ENCODE measurements at places on chromosomes 5 and 9.

- DNase-seq = no peak
These were observed 565.7 kb upstream of the WWC1 start for GRCh38 chr5:167725741-167726140.

- no peak for DNase-seq
These were observed 542.4 kb upstream of the RGMB start for GRCh38 chr5:98231089-98231488.

DNA sequence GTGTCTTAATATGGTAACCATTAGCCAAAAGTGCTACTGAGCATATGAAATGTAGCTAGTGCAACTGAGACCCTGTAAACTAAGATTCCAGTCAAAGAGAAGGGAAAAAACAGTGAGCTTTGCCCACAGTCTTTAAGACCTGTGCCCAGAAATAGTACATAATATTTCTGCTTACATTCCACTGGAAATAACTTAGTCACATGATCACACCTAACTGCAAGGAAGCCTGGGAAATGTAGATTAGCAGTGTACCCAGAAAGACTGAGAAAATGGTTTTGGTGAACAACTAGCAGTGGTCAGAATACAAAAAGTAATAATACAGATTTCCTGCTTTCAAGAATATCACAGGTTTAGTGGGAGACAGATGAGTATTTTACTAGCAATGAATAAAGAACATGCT, 2.5 kb upstream of the CPLANE1 start:
- DNase-seq = no peak

DNA sequence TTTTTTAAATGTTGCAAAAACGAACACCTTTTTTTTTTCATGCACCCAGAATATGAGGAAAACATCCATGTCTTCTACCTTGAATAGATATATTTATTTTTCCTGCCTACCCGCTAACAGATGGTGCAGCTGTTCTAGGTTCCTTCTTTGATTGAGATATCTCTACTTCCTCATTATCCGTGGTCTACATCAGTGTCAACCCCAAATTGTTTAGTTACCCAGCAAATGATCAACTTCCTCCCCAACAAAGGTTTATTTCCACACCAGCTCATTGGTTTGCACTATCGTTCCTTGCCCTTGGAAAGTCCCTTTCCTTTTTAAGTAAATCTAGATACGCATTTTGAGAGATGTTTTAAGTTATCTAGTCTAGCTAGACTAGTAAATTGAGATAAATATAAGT, 166.4 kb downstream of the PRR16 start:
- DNase-seq = no peak

GRCh38 chr5:170039830-170040229, 59.5 kb upstream of the INSYN2B start:
- DNase-seq = no peak

DNA sequence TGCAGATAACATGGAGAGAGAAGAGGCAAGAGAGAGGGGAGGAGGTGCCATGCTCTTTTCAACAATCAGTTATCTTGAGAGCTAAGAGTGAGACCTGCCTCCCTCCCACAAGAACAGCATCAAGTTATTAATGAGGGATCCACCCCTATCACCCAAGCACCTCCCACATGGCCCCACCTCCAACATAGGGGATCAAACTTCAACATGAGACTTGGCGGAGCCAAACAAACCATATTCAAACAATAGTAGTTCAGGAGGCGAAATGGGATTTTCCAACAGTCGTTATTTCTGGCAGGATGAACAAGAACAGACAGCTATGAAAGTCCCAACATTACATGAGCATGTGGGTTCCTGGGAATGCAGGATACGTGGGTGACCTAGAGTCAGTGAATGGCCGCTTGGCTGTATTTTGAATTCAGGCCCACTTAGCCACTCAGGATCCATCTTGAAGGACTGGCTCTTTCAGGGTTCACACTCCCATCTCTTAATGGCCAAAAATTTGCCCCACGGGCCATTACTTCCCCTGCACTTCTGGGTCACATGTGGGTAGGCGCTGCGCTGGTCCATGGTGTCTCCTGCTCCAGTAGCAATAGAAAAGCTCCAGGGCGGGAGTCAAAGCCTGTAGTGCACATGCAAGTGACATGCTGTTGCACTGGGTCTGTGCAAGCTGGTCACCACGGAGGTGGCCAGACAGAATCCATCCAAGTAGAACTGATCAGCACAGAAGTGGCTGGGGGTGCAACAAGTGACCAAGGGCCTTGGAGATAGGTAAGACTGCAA, 7.1 kb upstream of the FAF2 start:
- no peak for DNase-seq

DNA sequence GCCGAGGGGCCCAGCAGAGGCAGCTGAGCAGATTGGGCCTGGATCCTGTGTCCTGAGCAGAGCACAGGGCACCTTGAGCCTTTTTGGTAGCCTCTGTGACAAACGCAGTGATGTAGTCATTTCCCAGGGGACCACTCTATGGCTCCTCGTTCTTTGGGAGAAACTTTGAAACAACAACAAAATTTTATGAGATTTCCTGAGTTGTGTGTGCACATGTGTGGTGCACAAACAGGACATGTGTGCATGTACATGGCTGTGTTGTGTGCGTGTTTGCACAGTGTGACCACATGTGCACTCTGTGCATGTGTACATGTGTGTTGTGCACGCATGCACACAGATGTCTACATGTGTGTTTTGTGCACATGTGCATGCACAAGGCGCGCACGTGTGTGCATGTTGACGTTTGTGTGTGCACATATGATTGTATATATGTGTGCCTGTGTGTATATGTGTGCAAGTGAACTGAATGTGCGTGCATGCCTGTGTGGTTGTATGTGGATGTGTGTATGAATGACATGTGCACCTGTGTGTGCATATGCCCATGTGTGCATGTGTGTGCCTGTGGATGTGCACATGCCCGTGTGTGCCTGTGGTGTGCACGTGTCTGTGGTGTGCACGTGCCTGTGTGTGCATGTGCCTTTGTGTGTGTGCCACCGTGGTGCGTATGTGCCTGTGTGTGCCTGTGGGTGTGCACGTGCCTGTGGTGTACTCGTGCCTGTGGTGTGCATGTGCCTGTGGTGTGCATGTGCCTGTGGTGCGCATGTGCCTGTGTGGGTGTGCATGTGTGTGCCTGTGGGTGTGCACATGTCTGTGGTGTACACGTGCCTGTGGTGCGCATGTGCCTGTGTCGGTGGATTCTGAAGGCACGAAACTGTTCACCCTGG, 221.6 kb downstream of the CACNA1B start:
- DNase-seq = no peak

DNA sequence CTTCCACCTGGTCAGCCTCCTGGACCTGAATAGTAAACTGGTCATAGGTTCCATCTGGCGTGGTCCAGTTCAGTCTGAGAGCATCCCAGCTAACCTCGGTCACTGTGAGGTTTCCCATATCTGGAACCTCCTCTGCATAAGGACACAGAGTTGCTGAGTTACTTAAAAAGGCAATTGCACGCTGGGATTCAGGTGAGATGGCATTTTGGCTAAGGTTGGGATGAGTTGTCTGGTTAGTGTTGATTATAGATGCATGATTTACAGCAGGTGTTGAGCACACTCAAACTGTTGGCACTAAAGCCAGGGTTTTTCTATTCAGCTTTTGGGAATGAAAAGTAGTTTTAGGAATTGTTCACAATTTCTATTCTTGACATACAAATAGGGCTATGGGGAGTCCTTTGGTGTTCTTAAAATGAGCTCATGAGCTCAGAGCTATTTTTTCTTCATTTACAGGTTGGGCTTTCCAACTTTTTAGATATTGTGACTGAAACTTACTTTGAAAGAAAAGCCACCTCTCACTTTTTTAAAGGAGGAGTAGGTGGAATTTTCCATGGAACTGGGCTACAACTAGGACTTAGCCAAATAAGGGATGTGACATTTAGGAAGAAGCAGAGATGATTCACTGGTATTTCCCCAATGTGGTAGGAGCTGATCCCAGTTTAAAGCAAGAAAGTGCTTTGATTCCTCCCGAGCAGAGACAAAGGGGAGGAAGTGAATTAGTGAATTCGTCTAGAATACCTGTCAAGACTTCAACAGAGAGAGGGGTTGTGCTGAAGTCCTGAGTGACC, 54.7 kb downstream of the TNC start:
- no peak for DNase-seq

GRCh38 chr9:128943832-128944620, 3.4 kb downstream of the DOLK start:
- no peak for DNase-seq

GRCh38 chr5:170403675-170404074, 14.5 kb upstream of the KCNMB1 start:
- DNase-seq = no peak

GRCh38 chr5:157509093-157509492, 49.1 kb downstream of the NIPAL4 start:
- DNase-seq = no peak

DNA sequence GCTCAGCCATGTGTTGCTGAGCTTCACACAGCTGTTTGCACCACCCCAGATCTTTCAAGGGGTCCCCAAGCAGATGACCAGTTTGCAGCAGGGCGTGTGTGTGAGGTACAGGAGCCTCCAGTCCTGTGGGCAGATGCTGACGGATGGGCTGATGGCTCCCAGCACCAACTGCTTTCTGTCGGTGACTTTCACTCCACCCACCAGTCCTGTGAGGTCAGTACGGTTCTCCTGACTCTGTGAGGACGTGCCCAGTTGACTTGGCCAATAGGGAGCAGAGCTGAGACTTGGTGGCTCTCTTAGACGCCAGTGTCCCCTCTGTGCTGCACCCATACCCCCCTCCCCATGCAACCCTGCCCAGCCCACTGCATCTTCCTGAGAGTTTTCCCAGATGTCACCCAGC, 19.7 kb downstream of the COL5A1 start:
- no peak for DNase-seq

GRCh38 chr9:15592317-15592716, 39.5 kb downstream of the CCDC171 start:
- no peak for DNase-seq

DNA sequence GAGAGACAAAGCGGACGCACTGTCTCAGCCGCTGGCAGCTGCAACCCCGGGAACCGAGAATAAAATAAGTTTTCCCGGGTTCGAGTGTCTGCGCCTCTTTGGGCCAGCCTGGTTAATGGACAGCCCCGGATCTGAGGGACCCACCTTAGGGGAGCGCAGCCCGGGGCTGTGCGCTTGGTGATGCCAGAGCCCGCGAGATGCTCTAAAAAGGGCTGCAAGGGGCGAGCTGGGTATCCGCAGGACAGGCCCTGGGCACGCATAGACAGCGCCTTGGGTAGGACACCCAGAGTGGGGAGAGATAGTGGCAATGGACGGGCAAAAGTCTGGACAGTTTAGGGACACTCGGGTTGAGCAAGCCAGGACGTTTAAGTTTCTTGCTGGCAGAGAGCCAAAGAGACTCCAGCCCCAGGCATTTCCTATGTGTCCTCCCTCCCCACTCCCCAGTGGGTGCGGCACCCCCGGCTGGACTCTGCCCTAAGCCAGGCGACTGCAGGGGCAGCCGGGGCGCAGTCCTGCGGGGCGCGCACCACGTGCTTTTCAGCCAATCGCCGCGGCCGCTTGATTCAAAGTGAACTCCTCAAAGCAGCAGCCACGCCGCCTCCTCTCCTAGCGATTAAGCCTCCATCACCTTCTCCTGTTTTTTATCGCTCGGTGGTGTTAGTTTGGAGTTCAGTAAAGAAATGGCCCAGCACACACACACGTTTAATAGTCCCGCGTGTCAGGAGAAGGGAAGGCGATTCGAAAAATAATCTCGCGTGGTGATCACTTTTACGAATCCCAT, 616 bp upstream of the ENC1 start:
- peak; percentile 66 for DNase-seq

DNA sequence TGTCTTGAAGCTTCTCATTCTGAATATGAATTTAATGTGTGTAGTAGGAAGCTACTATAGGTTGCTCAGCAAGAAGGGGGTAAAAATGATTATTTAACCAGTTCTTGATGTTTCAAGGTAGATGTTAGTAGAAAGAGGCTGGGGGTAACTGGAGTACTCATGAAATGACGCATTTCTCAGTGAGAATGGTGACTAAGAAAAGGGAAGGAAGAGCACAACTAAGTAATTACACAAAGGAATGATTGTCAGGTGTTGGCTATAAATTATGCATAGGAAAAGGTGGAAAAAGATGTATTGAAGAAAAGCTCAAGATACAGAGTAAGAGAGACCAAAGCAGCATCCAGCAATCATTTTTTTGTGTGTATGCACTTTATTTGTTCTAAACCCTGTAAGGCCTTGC, 1.4 kb upstream of the PSIP1 start:
- no peak for DNase-seq
